GM23338 (cell line): ENCODE measurements at places on chromosomes 5 and 9.

GRCh38 chr5:136190091-136190720 is 2.8 kb downstream of the SMIM32 start:
- DNase-seq, result no peak

GRCh38 chr5:58447226-58447625 is 12.7 kb downstream of the PLK2 start:
- no peak for DNase-seq

DNA sequence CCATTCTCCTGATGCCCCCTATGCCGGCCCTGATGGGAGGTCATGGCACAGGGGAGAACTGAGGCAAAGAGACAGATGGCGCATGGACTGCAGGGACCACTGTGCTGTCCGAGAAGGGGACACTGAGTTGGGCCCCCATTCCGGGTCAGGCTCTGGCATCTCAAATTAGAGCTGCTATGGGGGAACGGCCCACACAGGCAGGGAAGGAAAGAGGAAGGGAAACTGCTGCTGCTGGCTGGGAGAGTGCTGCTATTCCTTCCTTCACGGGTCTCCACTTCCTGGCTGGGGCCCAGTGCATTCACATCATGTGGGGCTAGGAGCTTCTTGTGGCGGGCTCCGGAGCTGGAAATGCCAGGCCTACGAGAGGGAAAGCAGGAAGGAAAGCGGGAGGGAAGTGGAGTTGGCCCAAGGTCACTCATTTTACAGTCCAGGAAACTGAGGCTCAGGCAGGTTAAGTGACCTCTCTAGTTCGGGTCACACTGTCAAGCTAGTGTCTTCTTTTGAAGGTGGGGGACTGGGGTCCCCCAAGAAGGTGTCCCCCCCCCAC is 1.3 kb upstream of the CARD19 start:
- DNase-seq, result peak; percentile 32

GRCh38 chr5:102536323-102536928 is 37.6 kb upstream of the SLCO6A1 start:
- no peak for DNase-seq

GRCh38 chr5:35963381-35963843 is 25.0 kb upstream of the CAPSL start:
- peak; percentile 76 for DNase-seq

DNA sequence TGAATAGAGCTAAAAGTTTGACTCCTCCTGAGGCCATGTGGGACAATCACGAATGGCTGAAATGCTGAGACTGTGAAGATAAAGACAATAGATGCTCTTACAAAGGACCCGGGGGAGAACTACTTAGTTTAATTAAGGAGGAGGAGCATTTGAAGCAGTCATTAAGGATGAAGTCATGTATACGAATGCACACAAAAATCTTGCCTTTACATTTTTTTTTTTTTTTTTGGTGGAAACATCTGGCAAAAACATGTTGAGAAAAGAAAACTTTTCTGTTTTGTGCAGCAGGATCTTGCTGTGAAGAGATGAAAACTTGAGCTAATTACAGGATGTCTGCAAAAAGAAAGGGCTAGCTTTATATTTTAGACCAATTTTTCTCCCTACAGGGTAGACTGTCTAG is 42.3 kb upstream of the NR3C1 start:
- DNase-seq, result no peak

DNA sequence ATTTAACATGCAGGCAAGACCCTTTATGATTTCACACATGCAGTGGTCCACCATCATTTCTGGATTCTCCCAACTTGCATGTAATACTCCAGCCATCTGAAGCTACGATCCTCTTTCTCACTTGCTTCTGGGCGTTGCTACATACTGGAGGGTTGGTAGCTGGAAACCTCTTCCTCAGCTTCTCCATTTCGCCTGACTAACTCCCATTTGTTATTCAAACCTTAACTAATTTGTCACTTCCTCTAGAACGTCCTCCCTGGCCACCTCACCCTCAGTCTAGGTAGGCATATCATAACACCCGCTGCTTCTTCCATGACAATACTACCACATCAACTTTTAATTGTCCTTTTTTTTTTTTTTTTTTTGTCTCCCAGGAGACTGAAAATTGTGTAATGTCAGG is 72.6 kb upstream of the EQTN start:
- DNase-seq, result peak; percentile 28

GRCh38 chr5:40630126-40630525 is 49.6 kb upstream of the PTGER4 start:
- no peak for DNase-seq

GRCh38 chr5:52859628-52860027 is 71.9 kb downstream of the ITGA1 start:
- DNase-seq, result no peak

GRCh38 chr9:96089452-96090085 is 212.4 kb downstream of the HSD17B3 start:
- DNase-seq, result peak; percentile 20

DNA sequence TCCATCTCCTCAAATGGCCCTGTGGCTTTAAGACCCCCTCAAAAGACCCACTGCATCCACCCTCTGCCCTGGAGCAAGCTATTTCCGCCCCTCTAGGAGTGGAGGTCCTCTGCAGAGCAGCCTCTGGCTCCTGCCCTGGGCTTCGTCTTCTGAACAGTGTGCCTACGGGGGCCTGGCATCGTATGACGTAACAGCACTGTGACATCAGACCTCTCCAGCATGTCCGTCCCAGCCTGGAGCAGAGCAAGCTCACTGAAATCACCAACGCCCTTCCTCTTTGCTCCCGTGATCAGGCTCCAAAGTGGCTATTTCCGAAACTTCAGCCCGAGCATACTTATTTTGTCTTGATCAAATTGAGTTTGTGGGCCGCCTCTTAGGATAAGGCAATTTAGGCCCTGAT is 69.1 kb upstream of the PTCH1 start:
- DNase-seq, result no peak

GRCh38 chr9:15430920-15431844 is 8.5 kb downstream of the SNAPC3 start:
- peak; percentile 14 for DNase-seq

GRCh38 chr9:89502038-89502601 is 4.2 kb upstream of the SEMA4D start:
- no peak for DNase-seq

GRCh38 chr5:129077433-129078075 is 17.0 kb upstream of the ISOC1 start:
- no peak for DNase-seq

DNA sequence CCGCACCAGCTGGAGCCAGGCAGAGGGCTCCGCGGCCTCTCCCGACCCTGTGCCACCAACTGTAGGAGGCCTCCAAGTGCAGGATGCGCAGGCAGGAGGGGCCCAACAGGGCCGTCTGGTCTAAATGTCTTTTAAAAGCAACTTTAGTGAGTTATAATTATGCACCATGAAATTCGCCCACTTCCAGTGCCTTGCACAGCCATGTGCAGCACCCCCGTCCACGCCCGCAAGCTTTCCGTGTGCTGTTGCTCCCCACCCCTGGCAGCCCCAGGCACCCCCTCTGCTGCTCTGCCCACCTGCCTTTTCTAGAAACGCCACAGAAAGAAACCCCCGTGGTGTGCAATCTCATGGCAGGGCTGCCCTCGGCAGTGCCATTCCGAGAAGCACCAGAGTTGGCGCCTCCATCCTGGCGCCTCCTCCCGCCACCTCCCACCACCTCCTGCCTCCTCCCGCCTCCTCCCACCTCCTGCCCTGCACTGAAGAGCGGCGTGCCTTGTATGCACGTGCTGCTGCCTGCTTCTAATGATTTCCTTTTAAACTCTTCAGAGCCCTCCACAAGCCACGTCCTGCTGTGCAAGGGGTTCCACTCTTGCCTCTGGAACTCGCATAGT is 7.5 kb upstream of the SLC6A18 start:
- no peak for DNase-seq

DNA sequence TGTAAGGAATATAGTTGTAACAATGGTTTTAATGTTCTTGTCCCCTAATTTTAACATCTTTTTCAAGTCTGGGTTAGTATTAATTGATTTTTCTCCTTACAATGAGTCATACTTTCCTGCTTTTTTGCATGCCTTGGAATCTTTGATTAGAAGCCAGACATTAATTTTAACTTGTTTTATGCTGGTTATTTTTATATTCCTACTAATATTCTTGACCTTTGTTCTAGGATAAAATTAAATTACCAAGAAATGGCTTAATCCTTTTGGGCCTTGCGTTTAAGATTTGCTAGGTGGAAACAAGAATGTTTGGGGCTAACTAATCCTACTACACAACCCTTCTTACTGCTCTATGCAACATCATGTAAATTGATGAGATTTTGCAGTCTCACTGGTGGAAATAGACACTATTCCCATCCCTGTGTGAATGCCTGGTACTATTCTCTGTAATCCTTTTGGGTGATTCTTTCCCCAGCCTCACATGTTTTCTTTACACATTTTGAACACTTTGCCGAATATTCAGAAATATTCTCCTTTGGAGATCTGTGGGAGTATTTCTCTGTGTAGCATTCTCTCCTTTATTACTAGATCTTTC is 47.2 kb downstream of the ZCCHC7 start:
- DNase-seq, result no peak

GRCh38 chr9:33151007-33151557 is 16.1 kb downstream of the B4GALT1 start:
- no peak for DNase-seq

DNA sequence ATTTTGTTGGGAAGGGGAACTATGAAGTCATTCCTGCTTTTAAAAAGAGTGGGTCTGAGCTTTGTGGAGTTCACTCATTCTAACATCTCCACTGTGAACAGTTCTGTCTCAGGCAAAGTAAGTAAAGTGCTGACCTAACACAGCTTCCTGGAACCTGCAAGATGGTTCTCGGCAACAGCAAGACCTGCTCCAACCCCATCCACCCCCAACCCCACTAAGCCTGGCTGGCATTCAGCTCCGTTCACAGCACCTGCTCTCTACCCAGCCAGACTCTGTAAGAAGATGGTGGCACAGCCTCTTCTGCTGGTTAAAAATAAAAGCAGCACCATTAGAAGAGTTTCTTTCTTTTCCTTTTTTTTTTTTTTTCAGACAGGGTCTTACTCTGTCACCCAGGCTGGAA is 42.0 kb downstream of the EPB41L4B start:
- DNase-seq, result no peak

GRCh38 chr9:136172412-136173079 is 32.4 kb downstream of the LHX3 start:
- peak; percentile 43 for DNase-seq

- no peak for DNase-seq
Observed at GRCh38 chr5:115470921-115471320, 73.7 kb downstream of the FEM1C start.
